ENCODE measurements at places on chromosomes 2 and 18.

DNA sequence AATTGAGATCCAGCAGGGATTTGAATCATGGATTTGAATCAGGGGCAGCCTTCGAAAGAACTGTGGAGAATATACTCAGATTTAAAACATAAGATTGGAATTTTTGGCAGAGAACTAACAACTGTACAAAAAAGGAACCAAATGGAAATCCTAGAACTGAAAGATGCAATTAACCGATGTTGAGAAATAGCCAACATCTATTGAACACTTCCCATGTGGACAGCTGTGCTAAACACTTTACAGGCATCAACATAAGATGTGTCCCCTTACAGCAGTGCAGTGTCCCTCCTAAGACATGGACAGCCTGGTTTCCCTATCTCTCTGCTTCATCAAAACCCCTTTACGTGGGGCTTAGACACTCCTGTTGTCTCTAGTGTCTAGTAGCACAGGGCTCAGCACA is 3.7 kb upstream of the IL1RN start:
- no peak for DNase-seq

DNA sequence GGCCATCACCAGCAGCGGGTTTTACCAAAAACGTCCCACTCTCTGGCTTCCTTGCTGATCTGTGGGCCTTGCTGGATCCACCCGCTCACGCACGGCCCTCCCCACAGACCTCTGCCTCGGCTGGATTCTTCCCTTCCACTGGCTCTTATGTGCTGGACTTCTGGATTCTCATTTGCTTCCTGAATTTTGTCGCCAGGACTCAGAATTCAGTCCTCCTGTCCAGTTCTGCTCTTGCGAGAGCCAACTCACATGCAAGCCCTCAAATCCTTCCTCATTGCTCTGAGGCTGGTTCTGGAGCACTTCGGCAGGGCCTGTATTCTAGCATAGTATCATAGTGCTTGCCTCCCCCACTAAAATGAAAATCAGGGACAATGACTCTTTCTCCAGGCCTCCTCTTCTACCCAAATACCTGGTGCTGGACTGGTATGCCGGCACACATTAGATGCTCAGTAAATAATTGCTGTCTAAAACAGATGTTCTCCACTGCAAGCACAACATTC is 115.5 kb downstream of the ATL2 start:
- no peak for DNase-seq

DNA sequence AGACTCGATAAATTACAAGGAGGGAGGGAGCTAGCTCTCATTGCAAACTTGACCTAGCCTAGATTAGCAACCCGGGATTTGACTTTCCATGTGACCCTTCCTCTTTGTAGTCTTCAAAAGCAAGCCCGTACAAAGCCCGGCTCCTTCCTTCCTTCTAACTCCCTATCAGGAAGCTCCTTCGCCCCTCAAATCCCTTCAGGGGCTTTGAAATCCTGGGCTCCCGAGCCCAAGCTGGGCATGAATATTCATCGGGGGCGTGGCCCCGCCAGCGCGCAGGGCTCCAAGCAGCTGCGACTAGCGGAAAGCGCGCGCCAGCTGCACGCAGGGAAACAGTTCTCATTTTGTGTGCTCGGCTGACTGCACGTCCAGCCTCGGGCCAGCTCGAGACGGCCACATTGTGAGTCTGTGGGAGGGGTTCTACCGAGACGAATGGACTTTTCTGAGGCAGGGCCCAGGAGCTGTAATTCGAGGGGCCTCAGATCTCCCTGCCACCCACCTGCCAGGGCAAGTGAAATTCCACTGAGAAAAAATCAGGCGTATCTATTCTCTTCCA is 84.0 kb upstream of the PELI1 start:
- peak; percentile 58 for DNase-seq

DNA sequence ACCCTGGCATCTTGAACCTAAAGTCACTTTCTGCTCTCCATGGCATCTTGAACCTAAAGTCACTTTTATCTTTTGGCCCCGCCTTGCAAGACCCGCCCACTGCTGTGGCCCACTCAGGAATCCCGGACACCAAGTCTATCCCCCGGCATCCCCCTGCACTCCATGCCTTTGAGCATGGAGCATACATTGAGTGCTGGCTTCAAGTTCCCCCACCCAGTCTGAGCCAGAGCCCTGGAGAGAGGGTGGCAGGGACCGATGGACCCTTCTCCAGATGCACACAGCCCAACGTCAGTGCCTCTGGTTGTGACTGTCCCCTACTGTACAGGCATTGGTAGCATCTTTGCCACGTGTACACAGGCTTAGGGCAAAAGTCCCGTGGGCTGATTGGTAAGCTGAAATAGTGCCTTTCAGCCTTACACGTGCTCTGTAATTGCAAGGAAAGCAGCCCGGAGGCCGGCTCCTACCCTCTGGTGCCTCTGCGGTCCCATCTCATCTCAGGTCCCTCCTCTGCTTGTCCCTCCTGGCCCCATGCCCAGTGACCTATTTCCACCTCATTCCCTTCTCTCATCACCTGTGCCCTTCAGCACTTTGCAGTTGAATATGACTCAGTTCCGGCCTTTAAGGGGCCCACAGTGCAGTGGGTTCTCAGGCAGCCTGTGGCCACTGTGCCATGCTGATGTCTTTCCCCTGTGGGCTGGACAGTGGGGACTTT is 154.0 kb downstream of the INHBB start:
- DNase-seq: no peak

GRCh38 chr2:15427987-15428386 is 133.1 kb downstream of the NBAS start:
- no peak for DNase-seq

DNA sequence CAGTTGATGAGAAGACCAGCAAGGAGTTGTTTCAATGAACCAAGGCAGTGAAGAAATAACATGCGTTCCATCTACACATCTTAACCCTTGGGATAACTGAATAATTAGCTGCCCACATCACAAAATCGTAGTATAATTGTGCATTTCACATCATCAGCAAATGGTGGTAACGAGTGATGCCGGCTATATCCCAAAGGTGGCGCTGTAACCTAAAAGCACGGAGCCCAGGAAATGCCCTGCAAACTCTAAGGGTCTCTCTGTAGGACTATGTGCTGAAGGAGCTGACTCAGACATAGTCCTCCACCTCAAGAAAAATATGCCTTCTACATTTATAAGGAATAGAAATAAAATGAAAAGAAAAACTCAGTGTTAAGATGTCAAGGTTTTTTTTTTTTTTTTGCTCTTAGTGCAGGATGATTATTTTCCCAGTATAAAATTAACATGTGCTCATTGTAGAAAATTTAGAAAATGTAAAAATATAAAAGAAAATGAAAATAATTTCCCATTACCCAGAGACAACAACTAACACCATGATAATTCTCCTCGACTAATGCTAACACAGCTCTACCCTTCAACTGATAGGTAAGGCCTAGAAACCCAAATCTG is 23.1 kb upstream of the DSG3 start:
- DNase-seq: no peak

DNA sequence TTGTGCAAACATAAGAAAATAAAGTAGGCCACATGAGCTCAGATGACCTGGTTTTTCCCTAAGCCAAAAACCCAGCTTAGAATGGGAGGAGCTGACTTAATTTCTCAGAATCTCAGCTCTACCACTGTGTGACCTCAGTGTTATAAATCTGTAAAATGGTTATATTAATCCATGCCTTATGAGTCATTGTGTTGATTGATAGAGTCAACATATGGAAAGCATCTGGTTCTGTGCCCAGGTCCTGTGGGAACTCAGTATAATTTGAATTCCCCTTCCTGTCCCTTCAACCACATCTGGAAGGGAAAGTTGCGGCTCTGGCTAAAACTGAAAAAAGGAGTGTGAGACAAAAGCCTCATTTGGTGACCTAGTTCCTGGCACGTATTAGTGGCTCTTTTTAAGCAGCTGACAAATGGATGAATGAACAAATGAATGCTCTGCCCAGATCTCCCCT is 25.7 kb downstream of the TMEM177 start:
- DNase-seq: no peak

DNA sequence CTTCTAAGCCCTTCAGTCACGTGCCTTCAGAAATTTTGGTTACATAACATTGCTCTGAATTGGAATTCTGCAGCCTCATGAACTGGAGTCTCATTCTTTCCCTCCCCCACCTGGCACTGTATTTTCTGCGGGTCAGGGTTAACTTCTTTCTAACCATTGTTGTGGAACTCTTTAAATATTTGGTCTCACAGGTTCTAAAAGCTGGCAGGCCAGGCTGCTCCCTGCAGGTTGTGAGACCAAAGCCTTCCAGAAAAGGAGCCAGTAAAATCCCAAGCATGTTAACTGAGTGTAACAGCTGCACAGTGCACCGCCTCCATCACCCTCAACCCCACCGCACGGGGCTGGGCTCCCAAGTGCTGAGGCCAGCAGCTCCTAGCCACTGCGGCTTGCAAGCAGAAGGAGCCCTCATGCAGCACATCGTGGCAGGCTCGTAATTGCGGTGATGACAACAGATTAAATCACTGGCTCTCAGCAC is 174.1 kb upstream of the ALPP start:
- no peak for DNase-seq

- DNase-seq: no peak
Measured at GRCh38 chr2:111951486-111951885, 53.1 kb downstream of the MERTK start.

DNA sequence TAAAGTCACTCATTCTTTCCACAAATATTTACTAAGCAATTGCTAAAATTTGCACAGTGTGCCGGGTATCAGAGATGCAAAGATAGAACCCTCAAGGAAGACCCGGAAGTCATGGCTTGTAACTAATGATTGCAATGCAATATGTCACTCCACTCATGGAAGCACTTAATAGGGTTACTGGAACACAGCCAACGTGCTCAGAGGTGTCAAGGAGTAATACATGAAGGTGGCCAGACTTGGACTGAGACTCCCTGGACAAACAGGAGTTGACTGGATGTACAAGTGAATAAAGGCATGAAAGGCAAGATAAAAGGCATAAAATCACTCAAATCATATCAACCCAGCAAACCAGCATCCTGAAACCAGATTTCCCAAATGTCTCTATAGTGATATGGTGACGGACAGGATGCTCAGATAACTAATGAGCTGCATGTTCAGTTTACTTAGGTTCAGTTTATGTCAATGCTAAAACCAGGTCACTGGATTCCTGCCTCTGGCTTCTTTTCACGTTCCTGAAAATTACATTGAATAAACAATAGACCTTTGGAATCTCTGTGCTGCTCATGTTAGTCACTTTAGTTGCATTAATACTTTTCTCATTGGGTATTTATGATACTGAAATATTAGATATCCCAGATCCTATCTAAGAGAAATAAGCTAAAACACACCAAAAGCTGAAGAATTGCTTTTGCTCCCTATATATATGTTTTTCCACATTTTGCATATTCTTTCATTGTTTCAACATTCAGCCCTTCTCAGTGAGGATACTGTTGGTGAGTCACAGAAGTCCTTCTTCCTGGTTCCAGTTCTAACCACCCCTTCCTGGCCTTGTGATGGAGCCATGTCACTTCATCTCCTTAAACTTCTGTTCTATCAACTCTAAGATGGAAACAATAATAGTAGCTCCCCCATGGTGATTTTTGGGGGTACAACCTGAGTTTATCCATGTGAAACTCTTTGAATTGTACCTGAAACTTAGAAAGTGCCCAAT is 688.9 kb upstream of the ID2 start:
- DNase-seq: no peak

DNA sequence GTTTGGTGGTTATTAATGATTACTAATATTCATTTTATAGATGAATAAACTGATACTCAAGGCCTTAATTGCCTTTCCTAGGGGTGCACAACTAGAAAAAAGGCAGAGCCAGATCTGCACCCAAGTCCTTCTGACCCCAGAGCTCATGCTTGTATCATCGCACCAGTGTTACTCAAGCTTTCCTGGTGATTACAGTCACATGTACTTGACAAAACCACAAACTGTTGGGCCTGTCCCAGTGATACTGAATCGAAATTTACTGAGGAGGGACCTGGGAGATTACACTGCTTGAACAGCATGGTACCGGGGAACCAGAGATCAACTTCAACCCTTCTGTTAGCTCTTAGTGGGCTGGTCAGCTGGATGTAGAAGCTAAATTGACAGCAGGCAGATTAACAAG is 33.7 kb downstream of the FASTKD2 start:
- DNase-seq: no peak

Measured in activated CD4-positive, alpha-beta T cell treated with anti-CD3 and anti-CD28 coated beads, Interleukin-2, amount 10 ng/mL, durations not matched to agents 7 days and 5 days (primary cell).